ENCODE measurements at places on chromosomes 13 and 19.
A peak's percentile ranks its signal among the peaks of the same experiment; 100 is the strongest.

GRCh38 chr19:35540356-35540927 lies 5.0 kb upstream of the TMEM147 start:
- DNase-seq, result no peak

DNA sequence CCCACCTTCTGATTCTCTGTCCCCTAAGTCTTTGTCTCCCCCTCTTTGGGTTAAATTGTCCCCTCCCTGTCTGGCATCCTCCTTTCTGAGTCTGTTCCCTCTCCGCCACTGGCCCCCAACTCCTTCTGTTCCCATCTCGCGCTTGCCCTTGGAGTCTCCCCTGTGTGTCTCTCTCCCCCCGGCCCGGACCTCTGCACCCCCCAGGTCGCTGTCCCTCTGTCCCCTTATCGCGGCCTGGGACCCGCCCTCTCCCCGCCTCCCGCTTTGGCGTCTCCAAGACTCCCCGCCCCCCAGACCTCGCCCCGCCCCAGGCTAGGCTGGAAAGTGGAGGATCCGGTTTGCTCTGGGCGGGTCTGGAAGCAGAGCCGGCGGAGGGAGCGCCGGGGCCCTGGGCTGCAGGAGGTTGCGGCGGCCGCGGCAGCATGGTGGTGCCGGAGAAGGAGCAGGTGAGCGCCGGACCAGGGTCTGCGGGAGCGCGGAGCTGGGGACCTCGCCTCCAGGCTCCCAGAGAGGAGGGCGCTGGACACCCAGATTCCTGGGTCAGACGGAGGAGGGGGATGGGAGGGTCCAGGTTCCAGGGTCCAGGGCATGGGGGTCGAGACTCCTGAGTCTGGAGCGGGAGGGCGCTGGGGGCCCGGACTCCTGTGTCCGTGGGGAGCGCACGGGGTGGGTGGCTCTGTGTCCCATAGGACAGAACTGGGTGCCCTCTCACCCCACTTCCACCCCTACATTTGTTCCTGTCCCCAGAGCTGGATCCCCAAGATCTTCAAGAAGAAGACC lies at the start of gene TRPM4:
Gene TRPM4, plus strand, starts transcription at position 348 of the 780 bp plus-strand sequence. Its CDS starts 75 bp downstream, at position 423.
- DNase-seq, result peak; percentile 95

- no peak for DNase-seq
Measured at GRCh38 chr19:34969721-34970120, 5.7 kb upstream of the ZNF792 start.

DNA sequence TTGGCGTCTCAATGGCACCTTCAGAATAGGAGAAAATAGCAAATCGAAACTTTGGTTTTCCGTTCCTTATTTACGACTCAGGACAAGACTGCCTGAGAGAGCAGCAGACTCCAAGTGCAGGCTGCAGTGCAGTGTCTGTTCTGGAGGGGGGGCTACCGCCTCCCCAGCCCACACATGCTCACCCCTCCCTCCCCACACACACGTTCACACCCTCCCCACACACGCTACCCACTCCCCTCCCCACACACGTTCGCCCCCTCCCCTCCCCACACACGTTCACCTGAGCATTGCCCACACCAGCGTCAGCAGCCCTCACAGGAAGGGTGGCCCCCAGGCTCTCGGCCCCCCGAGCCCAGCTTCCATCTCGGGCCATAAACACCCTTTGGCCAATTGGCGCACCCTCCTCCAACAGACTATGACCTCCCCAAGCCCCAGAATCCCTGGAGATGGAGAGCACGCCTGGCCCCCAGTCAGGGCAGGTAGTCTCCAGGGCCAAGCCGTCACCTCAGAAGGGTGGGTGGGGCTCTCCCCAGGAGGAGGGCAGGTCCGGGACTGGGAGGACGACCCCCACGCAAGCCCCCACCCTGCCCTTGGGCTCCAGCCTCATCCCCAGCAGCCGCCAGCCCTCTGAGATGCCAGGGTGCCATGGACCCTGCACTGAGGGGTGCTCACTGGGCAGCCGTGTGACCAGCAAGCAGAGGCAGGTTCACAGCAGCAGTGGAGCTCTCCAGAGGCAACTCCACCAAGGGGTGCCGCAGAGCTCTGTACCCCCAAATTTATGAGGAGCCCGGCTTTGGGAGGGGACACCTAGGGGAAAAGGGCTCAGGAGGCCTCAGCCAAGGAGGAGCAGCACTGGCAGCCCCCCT lies 27.5 kb downstream of the RASA3 start:
- no peak for DNase-seq

DNA sequence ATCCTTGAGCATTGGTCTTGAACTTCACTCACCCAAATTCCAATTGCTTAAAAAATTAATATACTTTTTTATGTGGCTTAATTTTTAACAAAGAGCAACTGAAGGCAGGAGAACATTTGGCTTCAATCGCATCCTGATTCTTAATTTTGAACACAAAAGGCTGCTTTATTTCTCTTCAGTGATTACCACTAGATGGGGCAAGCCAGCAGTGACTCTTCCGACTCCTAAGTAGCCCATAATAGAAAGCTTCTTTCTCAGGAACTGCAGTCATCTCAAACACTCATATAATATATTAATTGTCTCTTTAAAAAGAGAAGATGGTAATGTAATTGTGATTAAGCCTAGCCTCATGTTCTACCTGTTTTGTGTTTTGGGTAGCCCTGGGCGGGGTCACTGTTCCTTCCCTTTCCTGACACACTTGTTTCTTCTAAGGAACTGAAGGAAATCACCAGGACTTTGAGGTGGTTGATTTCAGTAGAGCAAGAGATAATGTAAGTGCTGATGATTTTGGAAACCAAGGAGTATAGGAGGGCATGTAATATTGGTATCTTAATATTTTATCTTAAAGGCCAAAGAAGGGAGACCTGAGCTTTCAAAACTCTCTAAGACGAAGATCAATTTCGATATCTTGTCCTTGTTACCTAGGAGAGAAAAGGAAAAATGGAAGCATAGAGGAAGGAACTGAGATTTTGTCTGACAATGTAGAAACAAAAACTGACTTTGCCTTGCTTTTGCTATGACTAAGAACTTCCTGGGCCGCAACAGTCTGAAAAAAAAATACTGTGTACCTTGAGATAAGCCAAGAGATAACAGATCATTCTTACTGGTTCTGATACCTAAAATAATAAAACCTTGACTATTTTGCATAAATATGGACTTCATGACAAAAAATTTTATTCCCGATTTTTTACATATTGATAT lies 73.1 kb downstream of the TNFSF13B start:
- peak; percentile 67 for DNase-seq

- DNase-seq, result peak; percentile 80
Measured at GRCh38 chr13:27375686-27376326, 48.6 kb upstream of the GTF3A start.

DNA sequence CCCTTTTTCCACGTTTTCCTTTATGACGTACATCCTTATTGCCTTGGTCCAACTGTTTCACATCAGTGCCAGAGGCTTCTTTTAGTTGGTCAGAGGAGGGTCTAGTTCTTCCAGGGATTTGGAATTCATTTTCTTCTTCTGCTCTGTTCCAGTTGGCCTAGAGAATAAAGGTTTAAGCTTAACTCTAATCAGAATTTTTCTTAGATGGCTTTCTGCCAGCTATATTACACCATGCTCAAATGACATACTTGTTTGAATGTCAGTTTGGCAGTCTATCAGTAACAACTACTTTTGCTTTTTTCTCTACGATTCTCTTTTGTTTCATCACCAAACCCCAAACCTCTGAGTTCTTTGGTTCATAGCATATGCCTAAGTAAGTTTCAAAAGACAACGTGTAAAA lies 16.8 kb downstream of the SPART start:
- DNase-seq, result no peak

GRCh38 chr13:106107061-106107460 lies 428.4 kb downstream of the EFNB2 start:
- DNase-seq, result no peak

DNA sequence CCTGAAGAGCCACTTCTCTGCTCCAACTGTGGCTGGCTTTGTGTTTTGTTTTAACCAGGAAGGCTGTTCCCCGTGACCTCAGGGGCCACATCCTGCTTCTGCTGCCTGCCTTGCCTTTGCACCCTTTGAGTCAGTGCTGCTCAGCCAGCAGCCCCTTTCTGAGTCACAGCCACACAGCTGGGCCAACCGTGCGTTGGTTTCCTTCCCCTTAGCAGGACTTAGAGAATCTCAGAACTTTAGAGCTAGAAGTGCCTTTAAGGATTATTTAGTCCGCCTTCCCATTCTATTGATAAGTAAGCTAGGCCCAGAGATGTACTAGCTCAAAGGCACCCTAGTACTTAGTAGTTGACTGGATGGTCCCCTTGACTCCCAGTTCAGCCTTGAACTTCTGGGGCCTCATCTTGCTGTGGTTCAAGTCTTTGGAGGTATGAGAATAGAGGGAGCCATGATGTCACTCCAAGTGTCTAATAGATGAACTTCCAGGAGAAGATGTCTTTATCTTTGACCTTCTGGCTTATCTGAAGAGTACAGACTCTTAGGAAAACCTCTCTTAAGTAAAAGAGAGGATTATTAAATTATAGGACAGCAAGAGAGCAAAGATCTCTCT lies 8.0 kb downstream of the RGCC start:
- DNase-seq, result no peak

GRCh38 chr13:40676007-40676406 lies 9.6 kb upstream of the FOXO1 start:
- no peak for DNase-seq

GRCh38 chr19:47274891-47275761 lies 441 bp downstream of the INAFM1 start:
- DNase-seq, result no peak

DNA sequence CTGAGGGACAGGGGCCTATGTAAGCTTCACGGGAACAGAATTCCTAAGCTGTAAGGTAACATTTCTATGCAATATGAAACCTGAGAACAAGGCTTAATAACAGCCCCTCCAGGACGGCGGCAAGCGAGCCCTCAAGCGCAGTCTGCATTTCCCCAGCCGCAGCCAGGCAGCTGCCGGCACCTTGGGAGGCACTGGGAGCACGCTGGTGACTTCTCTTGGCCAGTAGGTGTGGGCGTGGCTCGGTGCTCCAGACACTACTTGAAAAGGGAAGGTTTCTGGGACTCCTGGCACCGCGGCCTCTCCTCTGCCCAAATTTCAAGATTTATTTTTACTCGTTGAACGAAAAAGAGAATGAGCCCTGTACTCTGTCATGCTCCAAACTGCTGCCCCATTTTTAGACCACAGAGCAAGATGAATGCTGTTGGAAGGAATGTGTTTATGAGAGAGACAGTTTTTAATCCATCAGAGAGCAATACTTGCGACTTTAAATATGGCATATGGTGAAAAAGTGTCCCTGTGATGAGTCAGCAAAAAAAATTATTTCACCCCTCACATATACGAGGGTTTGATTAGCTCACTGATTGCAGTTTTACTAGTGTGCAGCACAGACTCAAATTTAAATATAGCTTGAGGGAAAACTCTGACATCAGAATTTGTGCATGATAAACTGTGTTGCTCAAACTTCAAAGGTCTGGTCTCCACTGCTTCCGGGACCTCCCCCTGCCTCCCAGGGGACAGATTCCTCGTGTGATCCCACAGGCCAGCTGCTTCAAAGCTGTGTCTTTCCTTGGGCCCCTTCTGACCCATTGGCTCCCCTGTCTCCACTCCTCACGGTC lies 81.2 kb downstream of the COL4A2 start:
- DNase-seq, result peak; percentile 59

DNA sequence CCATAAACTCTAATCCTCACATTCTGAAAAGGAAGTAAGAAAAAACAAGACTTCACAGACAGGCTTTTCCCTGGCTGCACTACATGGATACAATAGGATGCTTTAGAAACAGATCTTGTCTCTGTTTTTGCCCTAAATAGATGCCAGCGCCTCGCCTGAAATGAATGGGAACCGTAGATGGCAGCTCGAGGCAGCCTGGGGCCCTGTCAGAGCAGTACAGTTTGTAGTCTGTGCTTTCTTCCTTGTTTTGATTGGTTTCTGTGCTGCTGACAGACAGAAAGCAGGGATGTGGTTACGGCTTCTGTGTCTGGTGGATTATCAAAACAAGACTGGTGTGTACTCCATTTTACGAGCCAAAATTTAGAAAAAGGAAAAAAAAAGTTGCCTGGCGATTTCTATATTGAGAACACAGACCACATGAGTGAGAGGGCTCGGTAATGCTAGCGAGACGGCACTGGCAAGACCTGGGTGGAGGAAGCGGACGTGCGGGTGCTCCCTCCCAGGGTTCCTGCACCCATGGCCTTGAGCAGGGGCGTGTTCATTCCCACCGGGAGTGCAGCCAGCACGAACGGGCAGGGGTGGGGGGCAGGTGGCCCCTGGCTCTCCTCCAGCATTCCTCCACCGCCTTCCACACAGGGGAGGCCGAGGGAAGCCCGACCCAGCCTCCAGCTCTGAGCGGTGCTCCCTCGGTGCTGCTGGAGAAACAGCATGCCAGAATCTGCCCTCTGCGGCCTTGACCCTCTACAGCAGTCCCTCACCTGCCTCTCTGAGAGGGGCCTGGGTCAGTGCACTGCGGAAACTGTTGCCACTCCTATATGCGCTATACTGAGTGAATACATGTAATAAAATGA lies 37.6 kb upstream of the C1QTNF9 start:
- no peak for DNase-seq

- no peak for DNase-seq
Measured at GRCh38 chr13:51058461-51059167, 52.5 kb downstream of the C13orf42 start.

DNA sequence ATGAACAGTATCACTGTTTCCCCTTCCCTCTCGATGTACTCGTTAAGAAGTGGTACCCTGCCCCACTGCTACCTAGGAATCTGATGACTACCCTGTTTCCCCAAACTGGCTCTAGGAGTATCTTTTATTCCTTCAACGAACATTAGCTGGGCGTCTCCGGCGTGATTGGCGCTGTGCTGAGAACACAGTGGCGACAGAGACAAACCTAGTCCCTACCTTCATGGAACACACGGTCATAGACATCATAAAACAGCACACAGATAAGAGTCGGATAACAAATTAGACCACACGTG lies 730 bp downstream of the SYMPK start:
- DNase-seq, result no peak

- no peak for DNase-seq
Measured at GRCh38 chr13:90118467-90119071, 1228.9 kb upstream of the MIR17HG start.

DNA sequence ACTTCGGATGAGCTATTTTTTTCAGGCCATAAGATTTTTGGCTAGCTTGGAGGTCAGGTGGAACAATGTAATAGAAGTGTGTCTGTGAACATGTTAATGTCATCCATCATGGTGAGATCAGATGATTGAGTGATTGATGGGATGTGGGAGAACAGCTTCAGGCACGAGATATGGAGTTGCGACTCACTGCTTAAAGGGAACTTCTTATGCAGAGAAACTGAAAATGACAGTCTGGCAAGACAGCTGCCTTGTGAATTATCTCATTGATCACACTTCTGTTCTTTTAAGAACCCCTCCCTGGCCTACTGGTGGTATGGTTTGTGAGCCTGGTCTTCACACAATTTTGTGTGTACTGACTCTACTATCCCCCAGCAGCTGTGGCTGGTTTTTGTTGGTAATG lies 96.0 kb downstream of the OLFM4 start:
- DNase-seq, result no peak

GRCh38 chr19:13887018-13887436 lies 10.1 kb downstream of the NANOS3 start:
- DNase-seq, result peak; percentile 67

Data from NCI-H526 (cell line).